Activated CD4-positive, alpha-beta T cell treated with anti-CD3 and anti-CD28 coated beads, Interleukin-2, amount 50 U/mL, for 16 hours (primary cell): ENCODE measurements at places on chromosomes 5 and 9.
A peak's percentile ranks its signal among the peaks of the same experiment; 100 is the strongest.

GRCh38 chr9:91714020-91714806 lies 235.8 kb downstream of the ROR2 start:
- DNase-seq = peak; percentile 59

GRCh38 chr5:161513942-161514341 lies 32.6 kb downstream of the GABRB2 start:
- no peak for DNase-seq

DNA sequence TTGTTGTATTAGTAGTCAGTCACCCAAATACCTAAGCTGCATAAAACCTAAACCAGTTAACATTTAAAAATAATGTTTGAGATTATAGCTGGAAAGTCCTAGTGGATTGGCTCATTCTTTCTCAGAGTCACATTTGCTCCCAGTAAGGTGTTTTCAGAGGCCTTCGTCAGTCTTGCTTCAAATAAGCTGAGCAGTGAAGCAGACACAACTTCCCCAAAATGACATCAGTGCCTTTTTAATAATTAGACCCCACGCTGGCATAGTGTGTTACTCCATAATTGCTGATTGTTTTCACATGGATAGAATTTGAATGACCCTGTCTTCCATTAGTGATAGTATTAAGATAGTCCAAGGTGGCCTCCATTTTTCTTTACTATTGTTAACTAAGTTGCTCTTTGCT lies 245.8 kb downstream of the PJA2 start:
- DNase-seq = no peak

- DNase-seq = no peak
Observed at GRCh38 chr5:37838152-37838932, 1.5 kb downstream of the GDNF start.

DNA sequence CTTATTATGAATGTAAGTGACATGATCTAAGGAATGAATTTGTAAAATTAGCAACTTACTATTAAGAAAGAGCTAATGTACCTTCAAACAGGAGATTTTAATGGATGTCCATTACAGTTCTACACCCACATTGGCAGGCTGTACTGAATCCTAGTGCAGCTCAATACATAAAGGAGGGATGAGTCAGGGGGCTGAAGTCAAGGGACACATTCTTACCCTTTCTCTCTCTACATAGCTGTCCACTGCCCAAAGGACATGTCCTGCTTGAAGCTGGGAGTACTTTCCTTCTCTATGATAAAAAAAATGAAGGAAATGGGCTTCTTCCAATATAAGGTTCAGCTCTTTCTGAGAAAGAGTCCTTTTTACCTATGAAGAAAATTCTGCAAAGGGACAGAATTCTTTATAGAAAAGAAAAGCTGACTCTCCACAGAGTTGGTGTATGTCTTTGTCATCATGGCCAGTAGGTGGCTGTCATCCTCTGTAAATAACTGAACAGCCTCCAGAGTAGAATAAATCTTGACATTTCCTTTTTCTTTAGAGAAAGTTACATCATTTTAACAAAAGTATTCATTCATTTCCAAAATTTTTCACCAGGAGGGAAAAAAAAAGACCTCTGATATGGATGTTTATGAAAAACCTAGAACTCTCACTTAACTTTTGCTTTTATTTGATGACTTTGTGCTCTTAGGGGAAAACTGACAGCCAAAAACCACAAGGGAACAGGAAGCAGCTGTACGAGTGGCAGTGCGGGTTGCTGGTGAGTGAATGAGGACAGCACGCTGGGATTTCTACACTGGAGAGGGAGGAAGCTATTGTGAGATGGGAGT lies 13.1 kb upstream of the IFNA14 start:
- peak; percentile 6 for DNase-seq

DNA sequence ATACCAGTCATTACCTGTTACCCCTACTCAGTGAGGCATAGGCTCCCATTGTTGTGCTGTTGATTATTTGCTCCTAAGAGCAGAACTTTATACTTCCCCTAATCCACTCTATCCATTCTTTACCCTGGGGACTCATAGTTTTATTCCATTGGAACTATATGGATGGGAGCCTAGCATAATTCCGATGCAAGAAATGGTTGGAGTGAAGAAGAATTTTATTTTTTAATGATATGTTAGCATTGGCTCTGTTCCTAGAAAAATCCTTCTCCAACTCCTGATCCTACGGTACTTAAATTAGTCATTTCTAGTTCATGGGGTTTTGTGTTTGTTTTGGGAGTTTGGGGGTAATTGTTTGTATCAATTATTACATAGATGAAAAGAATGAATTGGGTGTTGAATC lies 191.5 kb downstream of the GOLPH3 start:
- DNase-seq = no peak

GRCh38 chr9:96048956-96049831 lies 173.7 kb downstream of the ERCC6L2 start:
- no peak for DNase-seq

DNA sequence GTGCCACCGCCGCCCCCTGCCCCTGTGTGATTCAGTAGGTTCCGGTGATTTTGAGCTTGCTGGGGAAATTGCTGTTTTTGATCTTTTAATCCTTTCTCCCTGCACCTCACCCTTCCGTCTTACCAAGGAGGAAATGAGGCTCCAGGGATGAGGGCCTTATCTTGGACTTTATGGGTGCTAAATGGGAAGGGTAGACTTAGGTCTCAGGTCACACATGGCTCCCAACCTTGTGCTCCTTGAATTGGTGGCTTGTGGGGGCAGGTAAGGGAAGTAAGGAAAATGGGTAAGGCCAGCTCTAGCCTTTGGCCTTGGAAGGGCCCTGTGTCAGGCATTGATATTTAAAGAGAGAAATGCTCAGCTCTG lies 1.9 kb downstream of the ERGIC1 start:
- DNase-seq = no peak

GRCh38 chr9:78121488-78121887 lies 89.9 kb upstream of the GNAQ start:
- peak; percentile 57 for DNase-seq

- no peak for DNase-seq
Observed at GRCh38 chr5:42591015-42591414, 165.6 kb upstream of the CCDC152 start.

DNA sequence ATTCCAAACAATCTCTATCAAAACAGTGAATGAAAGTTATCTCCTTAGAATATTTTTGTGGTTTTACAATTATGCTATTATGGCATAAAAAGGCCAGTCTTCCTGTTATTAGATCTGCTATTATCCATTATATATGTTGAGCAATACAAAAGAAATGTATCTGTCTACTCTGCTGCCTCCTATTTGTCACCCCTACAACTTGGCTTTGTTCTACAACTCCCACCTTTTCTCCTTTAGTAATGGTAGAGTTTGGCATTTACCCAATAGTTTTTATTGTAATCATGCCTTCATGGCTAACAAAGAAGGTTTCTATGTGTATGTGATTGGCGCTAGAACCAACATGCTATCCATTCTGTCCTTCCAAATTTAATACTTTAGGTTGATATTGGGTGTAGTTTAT lies 189.2 kb upstream of the PRDM9 start:
- DNase-seq = no peak

GRCh38 chr5:72159501-72159911 lies 52.2 kb downstream of the MAP1B start:
- no peak for DNase-seq

GRCh38 chr5:136030956-136031611 lies 2.3 kb downstream of the TGFBI start:
- DNase-seq = peak; percentile 18

DNA sequence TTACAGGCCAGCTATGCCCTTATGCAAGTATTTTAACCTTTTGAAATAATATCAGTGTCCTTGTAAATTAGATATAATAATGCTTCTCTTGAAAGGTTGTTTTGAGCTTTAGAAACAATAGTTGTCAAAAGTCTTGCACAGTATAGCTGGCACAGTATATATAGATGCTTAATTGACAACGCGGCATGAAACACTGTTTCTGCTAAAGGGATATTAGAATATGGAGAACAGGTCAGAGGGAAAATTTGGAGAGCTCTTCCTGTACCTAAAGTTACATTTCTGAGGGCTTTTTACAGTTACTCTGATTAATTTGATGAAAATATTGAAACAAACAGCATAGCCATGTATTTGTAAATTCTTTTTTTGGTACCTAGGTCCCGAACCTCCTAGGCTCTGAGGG lies 4.5 kb downstream of the NUDT2 start:
- no peak for DNase-seq

DNA sequence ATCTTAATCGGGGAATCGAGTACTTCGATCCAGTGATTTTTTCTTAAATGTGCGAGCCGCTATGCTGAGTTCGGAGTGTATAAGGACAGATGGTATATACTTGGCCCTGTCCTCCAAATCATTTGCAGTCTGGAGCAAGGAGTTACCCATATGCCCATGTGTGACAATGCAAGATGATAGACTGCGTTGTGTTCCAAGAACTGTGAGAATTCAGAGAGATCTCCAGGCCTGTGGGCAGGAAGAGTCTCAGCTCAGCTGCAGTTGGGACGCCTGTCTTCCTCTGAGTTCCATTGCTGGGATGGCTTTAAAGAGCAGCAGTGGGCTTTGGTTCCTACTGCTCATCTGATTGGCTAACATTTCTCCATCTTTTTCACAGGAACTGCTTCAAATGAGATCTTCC lies 106.6 kb downstream of the ADAMTS16 start:
- no peak for DNase-seq

DNA sequence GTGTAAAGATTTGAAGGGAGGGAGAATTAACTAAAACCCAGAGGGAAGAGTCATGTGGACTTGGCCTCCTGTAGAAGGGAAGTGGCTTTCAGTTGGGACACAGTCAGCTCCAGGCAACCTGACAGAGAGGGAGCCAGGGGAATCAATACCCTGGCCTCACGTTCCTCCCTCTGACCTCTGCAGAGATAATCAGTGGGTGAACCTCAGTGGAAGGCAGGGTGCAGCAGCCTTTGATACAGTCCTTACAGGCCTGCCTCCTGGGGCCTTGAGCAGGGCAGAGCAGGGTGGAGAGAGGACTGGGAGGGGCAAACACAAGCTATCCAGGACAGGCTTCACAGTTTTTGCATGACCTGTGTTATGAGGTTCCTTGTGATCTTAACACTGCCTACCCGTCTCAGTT lies 61.9 kb upstream of the GPBP1 start:
- no peak for DNase-seq

DNA sequence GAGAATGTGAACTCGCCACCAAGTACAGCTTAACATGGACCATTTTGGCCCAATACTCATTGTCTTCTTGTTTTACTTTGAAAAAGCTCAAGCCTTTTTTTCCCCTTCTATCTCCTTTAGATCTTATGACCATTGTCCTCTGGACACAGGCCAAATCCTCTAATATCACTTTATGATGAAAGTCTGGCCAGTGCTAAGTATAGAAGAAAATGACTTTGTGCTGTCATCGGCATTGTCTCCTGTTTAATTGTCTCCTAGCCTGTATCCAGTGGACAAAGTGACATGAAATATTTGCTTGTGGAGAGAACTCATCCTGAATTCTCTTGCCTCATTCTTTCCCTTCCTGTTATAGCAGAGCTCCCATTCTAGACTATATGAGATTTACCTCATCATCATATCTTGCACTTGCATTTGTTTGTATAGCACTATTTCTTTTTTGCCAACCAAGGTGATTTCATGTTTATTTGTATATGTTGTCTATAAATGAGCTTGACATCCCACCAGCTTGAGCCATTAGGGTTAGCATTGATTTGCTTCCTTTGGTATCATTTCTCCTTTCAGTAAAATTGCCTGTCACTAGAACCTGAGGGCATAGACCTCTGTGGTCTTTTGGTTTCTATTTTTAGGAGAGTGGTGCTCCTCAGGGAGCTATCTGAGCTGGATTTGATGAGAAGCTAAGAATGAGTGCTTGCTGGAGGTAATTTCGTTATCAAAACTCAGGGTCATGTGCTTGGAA lies 18.8 kb upstream of the TNFAIP8 start:
- no peak for DNase-seq

GRCh38 chr9:12739014-12739652 lies 35.7 kb upstream of the LURAP1L start:
- no peak for DNase-seq

DNA sequence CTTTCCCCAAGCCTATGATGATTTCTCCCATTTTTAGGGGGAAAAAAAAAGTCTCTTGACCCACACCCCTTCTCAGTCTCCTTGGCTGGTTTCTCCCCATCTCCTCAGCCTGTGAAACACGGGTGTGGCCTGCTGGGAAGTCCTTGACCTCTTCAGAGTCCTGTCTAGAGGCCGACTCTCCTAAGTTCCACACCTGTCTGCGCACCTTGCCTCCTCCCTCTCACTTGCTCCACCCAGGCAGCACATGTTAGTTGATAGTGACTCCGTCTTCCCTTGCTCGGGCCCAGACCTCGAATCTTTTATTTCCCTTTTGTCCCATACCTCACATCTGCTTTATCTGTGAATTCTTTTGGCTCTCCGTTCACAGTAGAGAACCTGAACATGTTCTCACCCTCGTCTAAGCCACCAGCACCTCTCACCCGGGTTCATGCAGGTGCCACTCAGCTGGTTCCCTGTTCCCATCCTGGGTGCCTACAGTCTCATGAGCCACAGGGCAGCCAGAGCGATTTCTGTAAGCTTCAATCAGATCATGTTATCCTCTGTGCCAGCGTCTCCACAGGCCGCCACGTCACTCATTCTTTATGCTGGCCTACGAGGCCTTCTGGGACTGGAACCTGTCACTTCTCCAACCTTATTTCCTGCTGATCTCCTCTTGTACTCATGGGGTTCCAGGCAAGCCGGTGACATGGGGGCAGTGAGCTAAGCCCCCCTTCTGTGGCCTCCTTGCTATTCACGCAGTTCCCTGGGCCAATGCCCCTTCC lies 51.7 kb upstream of the LRRTM2 start:
- no peak for DNase-seq

GRCh38 chr9:14722391-14723035 lies at the start of gene CER1:
Gene CER1 (minus strand): TSS chr9:14722733. CDS start chr9:14722672, 61 bp downstream.
- DNase-seq = no peak

DNA sequence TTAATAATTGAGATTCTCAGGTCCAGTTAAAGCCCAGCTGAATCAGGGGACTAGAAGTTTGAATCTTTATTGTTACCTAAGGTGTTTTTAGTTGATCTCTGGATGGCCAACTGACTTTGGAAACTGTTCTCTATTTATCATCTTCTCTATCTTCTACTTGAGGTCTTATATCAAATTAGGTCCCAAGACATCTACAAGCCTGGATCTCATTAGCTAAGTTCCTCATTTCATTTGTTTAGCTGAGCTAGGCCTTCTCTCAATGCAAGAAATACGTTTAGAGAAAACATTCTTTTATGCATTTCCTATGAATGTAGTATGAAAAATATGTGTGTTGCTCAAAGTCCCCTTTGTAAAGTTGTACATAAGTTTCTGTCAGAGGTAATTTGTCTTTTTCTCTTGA lies 196.6 kb downstream of the PTTG1 start:
- no peak for DNase-seq

DNA sequence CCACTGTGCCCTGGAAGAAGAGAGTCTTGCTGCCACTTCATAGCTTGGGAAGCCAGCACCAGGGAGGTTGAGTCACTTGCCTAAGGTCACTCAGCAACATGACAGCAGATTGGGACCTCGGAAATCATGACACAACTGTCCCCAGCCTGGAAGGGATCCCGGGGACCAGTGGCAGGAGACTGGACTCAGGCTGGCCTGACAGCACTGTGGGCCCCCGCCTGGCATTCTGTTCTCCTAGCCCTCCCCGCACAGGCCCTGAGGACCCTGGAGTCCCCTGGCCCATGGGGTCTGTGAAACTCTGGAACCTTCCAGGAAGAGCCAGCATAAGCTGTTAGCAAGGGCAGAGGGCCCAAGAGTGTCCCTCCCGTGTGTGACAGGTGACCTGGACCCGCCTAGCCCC lies 64.9 kb downstream of the COL5A1 start:
- DNase-seq = no peak
